Stimulated activated CD8-positive, alpha-beta memory T cell treated with anti-CD3 and anti-CD28 coated beads, Interleukin-7, amount 100 ng/mL, for 48 hours (primary cell): ENCODE measurements at places on chromosomes 12 and 14.

GRCh38 chr12:98222135-98222534, 293.3 kb upstream of the TMPO start:
- no peak for DNase-seq

DNA sequence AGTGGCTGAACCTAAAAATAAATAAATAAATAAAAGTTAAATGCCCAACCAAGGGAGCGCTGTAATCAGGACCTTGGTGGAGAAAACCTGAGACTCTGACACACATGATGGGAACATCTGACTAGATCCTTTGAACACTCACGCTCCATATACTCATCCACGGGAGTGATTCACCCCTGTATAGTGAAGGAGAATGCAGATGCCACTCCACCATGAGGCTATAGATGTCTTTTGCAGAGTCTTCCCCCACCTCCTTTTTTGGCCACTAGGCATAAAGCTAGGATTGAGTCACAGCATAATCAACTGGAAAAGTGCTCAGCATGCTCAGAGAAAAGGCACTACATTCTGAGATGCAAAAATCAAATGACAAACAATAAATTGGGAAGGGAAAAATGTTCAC, 19.0 kb downstream of the ADAM20 start:
- no peak for DNase-seq

- DNase-seq: no peak
These were observed 45.5 kb downstream of the EML1 start for GRCh38 chr14:99838639-99839134.

DNA sequence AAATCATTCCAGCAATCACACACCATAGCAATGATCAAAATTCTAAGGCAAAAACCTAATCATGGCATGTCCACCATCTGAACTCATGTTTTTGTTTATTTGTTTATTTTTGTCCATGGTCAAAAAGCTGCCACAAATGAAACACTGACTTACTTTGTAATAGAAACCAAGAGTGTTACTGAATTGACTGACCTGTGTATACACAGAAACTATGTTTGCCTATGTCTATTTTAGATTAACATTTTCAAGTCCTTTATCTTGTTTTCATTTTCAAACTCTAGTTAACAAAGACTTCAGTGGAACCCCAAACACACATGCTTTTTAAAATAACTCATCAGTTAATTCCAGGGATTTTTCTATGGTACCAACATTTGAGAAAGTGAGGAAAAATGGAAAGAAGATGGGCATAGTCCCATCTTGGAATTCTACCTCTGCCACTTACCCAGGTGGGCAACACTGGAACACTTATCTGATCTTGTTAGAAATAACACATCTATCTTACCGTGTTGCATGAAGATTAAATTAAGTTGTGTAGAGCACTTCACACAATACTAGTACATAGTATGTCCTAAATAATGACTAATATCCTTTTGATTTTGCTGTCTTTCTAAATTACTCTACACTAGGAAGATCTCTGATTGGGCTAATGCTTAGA, 6.4 kb downstream of the LUM start:
- no peak for DNase-seq

GRCh38 chr14:63710497-63710896, 17.4 kb downstream of the SGPP1 start:
- no peak for DNase-seq

- DNase-seq: no peak
These were observed 120.5 kb upstream of the RASSF8 start for GRCh38 chr12:25838007-25838406.
